RPMI7951 (cell line): ENCODE measurements at places on chromosomes 5 and 9.
A peak's percentile ranks its signal among the peaks of the same experiment; 100 is the strongest.

- DNase-seq, result no peak
Measured at GRCh38 chr5:175683231-175683630, 25.4 kb downstream of the HRH2 start.

GRCh38 chr9:36450110-36450732 is 50.2 kb upstream of the RNF38 start:
- peak; percentile 48 for DNase-seq

GRCh38 chr5:135052511-135053145 is 18.6 kb upstream of the PITX1 start:
- DNase-seq, result no peak

GRCh38 chr9:113186137-113186755 is 34.8 kb downstream of the FKBP15 start:
- DNase-seq, result no peak

DNA sequence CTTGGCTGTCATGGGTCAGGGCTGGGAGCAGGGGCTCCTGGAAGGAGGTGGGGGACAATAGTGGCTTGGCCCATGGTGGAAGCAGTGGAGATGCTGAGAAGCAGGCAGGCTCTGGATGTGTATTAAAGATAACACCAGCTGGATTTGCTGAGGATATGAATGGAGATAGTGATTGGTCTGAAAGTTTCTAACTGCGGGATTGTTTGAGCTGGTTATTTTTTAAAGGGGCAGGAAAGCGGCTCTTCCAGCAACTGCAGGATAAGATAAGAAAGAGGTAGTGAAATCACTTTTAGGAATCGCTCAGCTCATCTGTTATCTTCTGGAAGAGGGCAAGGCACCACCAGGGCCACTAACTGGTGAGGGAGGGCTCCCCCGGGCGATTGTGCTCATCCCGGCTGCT is 125.5 kb downstream of the TENT4A start:
- no peak for DNase-seq

- no peak for DNase-seq
Measured at GRCh38 chr9:29449306-29449705, 1876.0 kb upstream of the C9orf72 start.

GRCh38 chr9:10876333-10876732 is 263.5 kb upstream of the PTPRD start:
- peak; percentile 8 for DNase-seq

DNA sequence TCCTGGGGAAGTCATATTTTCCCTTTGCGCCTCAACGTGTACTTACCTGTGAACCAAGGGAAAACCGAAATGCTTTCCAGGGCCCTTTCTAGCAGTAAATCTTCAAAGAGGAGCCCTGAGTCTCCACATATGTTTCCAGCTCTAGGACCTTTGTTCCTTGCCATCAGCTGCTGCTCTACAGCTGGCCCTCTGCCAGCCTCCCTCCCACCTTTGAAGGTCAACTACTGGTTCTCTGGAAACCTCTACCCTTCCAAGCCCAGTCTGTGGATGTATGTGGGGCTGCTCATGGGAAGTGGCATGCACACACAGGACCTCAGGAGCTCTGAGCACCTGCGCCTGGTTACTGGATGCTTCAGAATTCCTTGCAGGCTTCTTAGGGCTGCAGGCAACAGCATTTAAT is 117.2 kb downstream of the PSD2 start:
- DNase-seq, result no peak

DNA sequence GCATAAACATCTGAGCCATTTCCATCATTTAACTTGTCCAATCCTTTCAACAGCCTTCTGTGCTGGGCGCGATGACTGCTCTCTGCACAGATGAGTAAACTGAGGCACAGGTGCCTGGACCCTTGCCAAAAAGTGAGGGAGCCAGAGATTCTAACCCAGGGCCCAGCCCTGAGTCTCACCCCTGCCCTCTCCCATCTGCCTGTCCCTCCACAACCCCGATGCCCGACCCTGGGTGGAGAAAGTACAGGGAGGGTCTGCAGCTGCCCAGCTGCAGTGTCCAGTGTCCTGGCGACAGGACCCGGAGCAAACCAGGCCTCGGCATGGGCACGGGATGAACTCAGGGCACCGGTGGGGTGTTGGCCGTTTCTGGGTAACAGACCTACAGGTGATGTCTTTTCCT is 39.6 kb upstream of the CLPTM1L start:
- DNase-seq, result no peak

DNA sequence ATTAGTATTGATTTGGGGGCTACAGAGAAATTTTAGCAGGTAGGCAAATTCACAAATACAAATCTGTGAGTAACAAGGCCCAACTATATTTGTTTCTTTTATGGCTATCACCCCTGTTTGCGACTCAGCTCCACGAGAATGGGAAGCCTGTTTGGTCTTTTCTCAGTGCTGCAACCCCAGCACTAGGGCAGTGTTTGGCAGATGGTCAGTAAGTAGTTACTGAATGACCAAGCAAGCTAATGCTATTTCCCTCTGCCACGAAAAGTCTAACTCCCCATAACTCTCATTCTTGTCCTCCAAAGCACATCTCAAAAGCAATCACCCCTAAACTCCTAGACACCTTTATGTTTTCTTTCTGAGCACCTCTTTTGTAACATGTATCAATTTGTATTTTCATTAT is 245.6 kb downstream of the DNAH5 start:
- no peak for DNase-seq

GRCh38 chr9:113882636-113883164 is 6.6 kb downstream of the ZNF618 start:
- no peak for DNase-seq

GRCh38 chr5:83026930-83027687 is 50.1 kb downstream of the TMEM167A start:
- no peak for DNase-seq

DNA sequence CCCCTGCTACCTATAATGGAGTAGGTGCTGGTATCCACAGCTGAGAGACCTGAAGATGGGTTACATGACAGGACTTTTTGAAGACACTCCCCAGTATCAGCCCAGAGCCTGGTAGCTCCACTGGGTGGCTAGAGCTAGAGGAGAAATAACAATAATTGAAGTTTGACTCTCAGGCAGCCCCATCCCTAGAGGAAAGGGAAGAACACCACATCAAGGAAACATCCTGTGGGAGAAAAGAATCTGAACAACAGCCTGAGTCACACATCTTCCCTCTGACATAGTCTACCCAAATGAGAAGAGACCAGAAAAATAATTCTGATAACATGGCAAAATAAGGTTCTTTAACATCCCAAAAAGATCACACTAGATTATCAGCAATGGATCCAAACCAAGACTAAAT is 432.1 kb downstream of the CDH18 start:
- DNase-seq, result peak; percentile 20

GRCh38 chr5:149128023-149128875 is 13.0 kb upstream of the ABLIM3 start:
- DNase-seq, result peak; percentile 49

GRCh38 chr5:170319301-170319700 is 21.7 kb upstream of the LCP2 start:
- DNase-seq, result no peak

GRCh38 chr5:6704361-6704851 is 8.8 kb upstream of the TENT4A start:
- peak; percentile 91 for DNase-seq

- DNase-seq, result peak; percentile 87
Measured at GRCh38 chr5:125198270-125198974, 452.0 kb upstream of the ZNF608 start.

GRCh38 chr9:88307136-88307535 is 81.1 kb upstream of the SPIN1 start:
- DNase-seq, result no peak

- DNase-seq, result no peak
Measured at GRCh38 chr9:89899573-89899972, 294.8 kb downstream of the GADD45G start.
